ENCODE measurements at places on chromosomes 16 and 17.

DNA sequence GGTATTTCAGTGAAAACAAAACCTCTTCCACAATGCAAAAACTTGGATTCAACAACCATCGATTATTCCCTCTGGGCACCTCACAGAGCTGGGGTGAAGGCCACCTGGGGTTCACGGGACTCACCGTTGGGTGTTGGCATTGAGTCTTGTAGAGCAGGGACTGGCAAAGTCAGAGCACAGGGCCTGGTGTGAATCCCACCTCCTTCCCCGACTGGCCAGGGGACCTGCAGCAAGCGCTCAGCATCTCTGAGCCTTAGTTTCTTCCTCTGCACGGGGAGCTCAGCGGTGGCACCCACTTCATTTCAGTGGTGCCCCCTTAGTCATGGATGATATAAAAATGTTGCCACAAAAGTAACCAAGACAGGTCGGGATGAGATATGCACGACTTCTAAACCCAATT lies 100.4 kb downstream of the METRNL start:
- DNase-seq, result no peak

DNA sequence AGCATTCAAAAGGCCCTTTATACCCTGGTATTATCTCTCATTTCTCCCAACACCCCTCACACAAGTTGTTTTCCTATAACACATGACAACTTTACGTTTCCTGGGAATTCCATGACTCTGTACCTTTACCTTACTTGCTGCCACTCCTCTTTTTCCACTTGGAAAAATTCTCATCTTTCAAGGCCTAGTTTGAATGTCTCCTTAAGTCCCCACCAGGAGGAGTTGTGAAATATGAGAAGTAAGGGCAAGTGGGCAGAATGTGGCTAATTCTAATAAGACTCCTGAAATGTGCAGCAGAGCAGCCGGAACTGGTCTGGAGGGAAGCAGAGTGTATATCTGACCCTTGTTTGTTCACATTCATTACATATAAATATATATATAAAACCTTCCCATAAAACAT lies 39.7 kb downstream of the BRCA1 start:
- peak; percentile 25 for DNase-seq

DNA sequence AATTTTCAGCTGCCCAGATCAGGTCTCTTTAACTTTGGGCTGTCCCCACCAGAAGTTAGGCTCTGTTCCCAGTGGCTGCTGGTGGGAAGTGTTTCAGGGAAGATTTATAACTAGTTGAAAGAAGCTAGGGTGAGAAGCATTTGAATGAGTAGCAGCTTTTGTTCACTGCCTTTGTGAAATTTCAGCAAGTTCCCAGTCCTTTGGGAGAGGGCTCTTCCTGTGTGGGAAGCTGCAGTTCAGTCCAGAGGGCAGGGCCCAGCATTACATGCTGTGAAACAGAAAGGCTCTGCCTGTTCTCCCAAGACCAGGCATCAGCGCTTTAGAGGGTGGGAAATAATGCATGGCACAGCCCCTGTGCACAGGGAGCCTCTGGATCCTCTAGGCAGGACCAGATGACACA lies 17.8 kb downstream of the PROCA1 start:
- no peak for DNase-seq

- DNase-seq, result no peak
These were observed 5.4 kb upstream of the NOL11 start for GRCh38 chr17:67712375-67712774.

DNA sequence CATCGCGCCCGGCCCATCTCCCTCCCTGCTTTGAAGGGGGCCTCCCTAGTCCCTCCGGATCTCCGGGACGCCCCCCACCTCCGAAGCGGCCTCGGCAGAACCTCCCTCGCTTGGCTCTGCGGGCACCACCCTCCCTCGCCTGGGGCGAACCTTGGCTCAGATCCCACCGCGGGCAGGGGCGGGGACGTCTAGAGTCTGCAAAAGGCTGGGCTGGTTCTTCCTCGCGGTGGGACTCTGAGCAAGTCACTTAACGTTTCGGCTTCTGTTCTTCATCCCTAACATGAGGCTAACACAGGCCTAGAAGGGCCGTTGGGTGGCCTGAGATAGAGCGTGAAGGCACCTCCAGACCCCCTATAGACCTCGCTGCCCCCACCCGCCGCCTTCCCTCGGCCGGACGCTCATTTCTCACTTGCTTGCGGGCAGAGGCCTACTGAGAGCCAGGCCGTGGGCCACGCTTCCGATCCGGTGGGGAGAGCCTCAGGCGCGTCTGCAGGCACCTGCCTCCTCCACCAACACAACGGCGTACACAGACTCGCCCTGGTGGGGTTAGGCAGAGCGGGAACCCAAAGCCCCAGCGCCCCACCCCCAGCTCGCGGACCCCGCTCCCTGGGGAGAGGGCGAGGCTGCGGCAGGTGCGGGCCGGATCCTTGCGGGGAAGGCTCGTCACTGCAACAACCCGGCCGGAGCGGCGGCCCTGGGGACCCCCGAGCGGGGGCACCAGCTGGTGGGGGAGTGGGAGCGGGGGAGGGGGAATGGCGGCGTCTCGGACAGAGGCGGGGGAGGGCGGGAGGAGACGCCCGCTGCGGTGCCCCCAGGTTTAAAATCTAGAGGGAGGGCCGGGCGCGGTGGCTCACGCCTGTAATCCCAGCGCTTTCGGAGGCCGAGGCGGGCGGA lies 5.4 kb downstream of the MYO1C start:
- DNase-seq, result peak; percentile 59

- peak; percentile 58 for DNase-seq
These were observed 25.8 kb upstream of the STH start for GRCh38 chr17:45973099-45973780.

- DNase-seq, result no peak
These were observed 20.4 kb upstream of the TMEM98 start for GRCh38 chr17:32907583-32907982.

GRCh38 chr17:35745246-35745645 lies 7.8 kb downstream of the GAS2L2 start:
- DNase-seq, result no peak

DNA sequence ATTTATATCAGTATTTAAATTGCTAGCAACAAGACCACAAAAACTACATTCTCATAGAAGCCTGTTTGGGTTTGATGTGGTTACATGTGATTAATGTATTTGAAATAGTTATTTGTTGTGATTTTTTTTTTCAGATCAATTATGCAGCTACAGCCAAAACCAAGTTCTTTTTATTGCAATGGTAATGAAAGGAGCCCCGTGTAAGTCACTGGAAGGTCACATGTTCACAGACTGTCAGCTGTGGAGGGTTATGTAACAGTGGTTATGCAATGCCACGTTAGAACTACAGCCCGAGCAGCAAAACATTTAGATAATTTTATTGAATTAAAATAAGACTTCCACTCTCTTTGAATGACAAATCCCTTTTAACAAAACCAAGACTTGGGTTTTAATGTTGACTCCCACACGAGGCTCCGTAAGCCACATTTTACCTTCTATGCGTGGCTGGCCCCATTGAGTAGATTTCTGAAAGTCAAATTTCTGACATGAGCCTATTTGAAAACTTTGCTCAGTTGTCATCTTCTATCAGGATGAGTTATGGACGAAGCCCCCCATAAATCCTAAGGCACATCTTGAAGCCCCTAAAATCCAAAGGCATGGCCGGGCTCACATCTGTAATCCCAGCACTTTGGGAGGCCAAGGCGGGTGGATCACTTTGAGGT lies 41.8 kb upstream of the SEC14L1 start:
- no peak for DNase-seq

Measured in T47D (cell line).